HEK293T (cell line): ENCODE measurements at places on chromosomes 12 and 14.

DNA sequence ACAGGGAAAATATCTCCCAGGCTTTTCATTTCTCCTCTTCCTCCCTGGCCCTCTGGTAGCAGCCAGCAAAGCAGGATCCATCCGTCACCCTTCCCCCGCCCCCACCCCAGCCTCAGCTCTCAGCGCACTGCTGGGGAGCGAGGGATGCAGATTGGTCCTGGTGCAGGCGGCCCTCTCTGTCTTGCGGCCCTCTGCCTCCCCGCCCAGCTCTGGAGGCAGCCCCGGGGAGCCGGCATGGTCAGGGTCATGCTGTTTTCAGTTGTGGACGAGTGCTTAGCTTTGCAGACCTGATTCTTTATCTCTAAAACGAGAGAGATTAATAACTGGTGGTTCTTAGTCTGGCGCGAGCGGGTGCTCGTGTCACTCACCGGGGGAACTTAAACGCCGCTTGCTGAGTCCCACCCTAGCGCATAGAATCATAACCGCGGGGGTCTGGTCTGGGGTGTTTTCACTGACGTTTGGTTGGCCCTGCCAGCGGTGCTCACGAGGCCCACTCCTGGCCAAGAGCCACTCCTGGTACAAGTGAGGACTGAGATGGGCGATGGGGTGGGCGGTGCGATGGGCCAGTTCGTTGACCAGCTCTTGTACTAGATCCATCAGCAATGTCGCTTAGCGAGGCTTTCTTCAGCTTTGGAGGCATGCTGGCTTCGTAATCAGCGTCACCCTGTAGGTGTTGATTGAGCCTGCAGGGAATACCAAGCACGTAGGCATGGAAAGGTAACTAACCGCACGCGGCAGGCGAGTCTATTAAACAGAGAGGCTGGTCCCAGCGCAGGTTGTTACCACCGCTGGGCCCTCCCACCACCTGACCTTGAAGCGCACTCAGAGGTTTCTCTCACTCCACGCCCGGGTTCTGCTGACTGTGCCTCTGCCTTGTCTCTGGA lies 95.2 kb downstream of the TSPAN9 start:
- no peak for DNase-seq

GRCh38 chr12:120791669-120792176 lies 66.1 kb downstream of the ACADS start:
- DNase-seq, result no peak

- peak; percentile 64 for DNase-seq
These were observed 12.5 kb downstream of the EGLN3 start for GRCh38 chr14:33938131-33938949.

- DNase-seq, result no peak
These were observed 17.7 kb downstream of the SLC4A8 start for GRCh38 chr12:51442324-51442723.

GRCh38 chr12:72289633-72290032 lies 17.5 kb downstream of the TRHDE start:
- DNase-seq, result no peak

DNA sequence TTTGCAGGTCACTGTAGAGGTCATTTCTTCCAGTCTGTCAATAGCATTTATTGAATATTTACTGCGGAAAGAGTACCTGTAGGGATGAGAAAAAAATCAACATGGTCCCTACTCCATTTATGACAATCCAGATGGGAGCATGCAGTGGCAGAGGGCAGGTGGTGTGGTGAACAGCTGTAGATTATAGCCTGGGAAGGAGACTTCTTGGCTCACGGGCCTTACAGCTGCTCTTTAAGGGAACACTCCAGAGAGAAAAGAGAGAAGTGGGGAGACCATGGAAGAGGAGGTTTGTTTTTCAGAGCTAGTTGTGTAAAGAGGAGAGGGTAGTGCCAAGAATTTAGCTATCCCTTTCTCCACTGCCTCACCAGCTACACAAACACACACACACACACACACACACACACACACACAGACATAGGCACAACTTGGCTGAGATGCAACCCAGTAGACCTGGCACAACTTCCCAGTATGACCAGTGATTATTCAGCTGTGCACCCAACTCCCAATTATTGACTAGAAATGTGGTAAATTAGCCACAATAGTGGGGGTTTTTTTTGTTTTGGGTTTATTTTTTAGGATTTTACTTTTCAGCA lies 41.0 kb downstream of the GPHB5 start:
- DNase-seq, result no peak

DNA sequence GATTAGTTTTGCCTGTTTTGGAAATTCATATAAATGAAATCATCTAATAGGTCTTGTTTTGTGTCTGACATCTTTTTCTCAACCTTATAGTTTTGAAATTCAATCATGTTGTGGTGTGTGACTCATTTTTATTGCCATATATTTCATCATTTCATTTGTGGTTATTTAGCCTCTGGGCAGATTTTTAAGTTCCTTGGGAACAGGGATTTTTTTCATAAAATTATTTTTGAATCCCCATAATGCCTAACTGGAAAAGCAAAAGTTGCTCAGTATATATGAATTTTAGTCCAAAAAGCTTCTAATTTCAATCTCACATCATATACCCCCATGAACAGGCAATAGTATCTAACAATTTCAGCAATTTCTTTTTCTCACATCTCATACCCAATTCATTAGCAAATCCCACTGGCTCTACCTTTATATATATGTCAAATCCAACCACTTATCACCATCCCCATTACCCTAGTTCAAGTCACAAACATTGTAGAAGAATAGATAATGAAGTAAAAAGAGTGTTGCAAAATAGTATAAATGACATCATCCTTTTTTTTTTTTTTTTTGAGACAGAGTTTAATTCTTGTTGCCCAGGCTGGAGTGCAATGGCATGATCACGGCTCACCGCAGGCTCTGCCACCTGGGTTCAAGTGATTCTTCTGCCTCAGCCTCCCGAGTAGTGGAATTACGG lies 2.6 kb upstream of the OR6J1 start:
- no peak for DNase-seq

DNA sequence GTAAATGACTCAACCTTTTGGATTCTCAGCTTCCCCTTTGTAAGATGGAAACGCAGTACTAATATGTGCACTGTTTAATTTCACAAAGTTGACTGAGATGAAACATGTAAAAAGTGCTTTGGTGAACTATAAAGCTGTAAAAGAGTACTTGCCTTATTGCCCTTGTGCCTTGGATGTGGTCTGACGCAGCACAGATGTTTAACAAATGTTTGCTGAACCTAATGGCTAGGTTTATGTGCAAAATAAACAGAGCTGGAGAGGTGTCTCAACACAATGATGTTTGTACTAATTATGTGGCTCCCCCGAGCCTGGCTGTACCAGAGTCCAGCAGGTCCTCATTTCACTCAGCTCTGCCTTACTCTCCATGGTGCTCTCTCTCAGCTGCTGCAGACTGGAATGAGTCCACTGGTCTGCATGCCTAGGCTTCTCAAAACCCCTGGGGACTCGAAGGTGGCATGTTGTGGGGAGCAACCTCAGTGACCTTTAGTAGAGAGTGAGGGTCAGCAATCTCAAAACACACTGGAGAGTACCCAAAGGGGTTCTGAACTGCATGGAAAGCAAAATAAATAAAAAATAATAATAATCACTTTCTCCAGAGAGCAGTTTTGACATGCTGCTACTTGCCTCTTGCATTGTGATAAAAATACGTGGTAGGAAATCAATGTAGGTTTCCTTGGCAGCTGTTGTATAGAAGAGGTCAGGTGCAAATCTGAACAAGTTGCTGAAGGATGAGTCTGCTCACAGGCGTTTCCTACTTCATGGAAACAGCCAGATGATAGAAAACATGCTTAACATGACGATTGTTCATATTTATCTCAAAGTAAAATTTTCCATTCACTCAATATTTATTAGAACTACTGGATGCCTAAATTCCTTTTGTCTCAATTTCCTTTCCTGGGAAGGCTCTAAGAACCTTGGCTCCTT lies 8.5 kb upstream of the AMIGO2 start:
- DNase-seq, result no peak

GRCh38 chr12:105483691-105484090 lies 153.2 kb downstream of the C12orf75 start:
- DNase-seq, result no peak

DNA sequence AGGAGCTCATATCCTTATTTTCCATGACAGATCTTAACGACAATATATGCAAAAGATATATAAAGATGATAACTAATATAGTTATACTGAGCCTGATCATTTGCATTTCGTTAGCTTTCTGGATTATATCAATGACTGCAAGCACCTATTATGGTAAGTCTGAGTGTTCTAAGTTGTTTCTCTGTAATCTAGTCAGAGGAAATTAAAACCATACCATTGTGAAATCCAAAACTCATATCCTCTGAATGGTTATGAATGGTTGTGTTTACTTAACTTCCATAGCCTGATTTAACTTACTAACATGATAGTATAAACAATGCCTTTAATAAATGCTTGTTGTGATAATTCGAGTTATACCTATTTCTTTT lies 760 bp downstream of the TMEM19 start:
- DNase-seq, result no peak

- no peak for DNase-seq
These were observed 26.7 kb downstream of the SPX start for GRCh38 chr12:21552635-21553328.

GRCh38 chr14:22888662-22889061 lies 5.6 kb downstream of the REM2 start:
- no peak for DNase-seq

GRCh38 chr14:71203306-71203705 lies 296.0 kb downstream of the PCNX1 start:
- DNase-seq, result no peak

DNA sequence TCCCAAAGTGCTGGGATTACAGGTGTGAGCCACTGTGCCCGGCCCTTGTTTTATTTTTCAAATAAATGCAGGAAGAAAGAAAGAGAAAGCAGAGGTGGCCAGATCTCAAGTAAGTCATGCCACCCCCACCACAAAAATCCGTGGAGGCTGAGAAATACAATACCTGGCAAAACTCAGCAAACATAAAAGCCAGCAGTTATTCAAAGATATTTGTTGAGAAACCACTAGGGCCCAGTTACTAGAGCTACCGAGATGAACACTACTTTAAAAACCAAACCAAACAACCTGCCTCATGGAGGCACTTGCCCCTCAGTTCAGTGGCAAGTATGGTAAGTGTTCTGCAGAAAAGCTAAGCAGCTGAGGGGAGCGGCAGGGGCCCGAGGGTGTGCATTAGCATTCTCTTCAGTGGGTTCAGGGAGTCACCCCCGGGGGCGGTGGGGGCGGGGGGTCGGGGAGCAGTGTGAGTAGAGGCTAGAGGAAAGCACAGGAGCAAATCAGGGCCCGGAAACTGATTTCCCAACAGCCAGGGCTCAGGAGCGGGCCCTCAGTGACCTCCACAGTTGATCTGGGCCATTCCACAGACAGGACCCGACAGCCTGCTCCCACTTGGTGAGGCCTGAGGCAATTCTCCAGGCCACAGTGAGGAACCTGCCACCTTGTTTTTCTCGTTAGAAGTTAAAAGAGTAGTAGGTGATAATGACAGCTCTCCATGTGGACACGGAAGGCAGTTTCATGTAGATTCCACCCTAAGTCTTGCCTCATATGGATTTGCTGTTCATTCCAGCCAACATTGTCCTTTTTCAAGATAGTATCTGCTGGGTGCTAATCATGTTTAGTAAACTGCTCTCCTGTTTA lies 8.6 kb downstream of the EVL start:
- DNase-seq, result no peak

GRCh38 chr12:132066345-132066685 lies 77.8 kb downstream of the DDX51 start:
- DNase-seq, result no peak

DNA sequence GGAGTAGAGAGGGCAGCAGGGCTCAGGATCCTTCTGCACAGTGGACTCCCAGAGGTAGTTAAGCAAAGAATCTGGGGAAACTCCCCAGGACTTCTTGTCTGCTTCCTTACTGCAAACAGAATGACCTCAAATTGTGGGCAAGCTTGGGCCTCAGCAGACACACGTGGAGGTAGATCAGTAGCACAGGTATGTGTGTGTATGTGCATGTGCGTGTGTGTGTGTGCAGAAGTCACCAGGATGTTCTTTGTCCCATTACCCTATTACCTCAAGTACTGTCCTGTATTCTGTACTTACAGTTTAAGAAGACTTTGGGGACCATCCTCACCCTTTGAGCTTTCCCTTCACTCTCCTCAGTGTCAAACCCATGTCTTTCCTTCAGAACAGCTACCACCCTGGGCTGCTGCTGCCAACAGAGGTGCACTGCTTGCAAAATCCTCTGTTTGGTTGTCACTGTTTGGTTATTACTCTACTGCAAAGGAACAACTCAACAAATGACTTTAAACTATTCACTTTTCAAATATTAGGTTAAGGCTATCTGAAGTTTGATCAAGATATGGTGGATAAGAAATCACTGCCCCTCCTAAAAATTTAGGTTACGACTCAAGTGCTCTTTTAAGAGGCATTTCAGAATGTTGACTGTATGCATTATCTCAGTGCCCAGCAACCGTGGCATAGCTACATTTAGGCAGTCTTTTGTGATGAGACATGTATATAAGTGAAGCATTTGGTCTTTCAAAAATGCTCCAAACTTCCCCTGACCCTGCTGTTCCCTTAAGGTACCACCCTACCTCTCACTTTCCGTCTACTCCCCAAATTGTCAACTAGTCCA lies 78.2 kb upstream of the MBIP start:
- no peak for DNase-seq

DNA sequence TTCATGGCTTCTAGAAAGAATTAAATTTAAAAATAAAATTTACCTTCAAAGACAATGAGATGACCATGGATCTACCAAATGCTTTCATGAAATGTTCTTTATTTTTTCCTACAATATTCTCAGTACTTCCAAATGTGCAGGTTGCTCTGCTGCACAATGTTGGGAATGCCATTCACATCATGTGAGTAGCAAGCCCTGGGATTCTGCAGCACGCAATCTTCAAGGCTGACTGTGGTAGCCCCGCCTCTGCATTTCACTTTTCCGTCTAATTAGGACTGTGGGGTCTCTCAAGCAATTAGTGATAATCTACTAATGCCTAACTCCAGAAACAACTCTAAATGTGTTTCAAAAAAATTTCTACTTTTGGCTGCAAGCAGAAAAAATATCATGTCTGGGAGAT lies 13.7 kb upstream of the NTN4 start:
- no peak for DNase-seq

GRCh38 chr12:98402091-98402490 lies 113.3 kb upstream of the TMPO start:
- no peak for DNase-seq
